GM23338 (cell line): ENCODE measurements at places on chromosomes 13 and 19. TPM values are rescaled to one million over a fixed set of nuclear protein-coding genes. Genes with fewer than 3 reads are reported as not detected.

GRCh38 chr13:24452044-24452443 is 60.5 kb downstream of the PARP4 start:
- no peaks in the 10 kb centered on the region for H3K4me1 ChIP-seq
- no peak overlapping the region for H3K4me3 ChIP-seq
- peaks cover 8% of the 10 kb centered on the region; the same call in 1 of the 2 replicates for H3K36me3 ChIP-seq
- no peaks in the 10 kb centered on the region for H3K27me3 ChIP-seq

The NANOS3 gene
- not detected in 2 replicates for polyA plus RNA-seq

The LRRC25 gene
- 0.14 and 0.24 TPM in 2 replicates for polyA plus RNA-seq

GRCh38 chr13:75437582-75438318 is 44.2 kb downstream of the TBC1D4 start:
- no peak overlapping the region for H3K4me3 ChIP-seq
- H3K4me1 ChIP-seq, result no peaks in the 10 kb centered on the region
- no peak for DNase-seq
- no peak overlapping the region for H3K27ac ChIP-seq

The LRRC8E gene
- polyA plus RNA-seq, result 0.29 and 1.3 TPM in 2 replicates

The RETN gene
- polyA plus RNA-seq, result not detected in 2 replicates

The OR7D2 gene
- polyA plus RNA-seq, result not detected in 2 replicates

DNA sequence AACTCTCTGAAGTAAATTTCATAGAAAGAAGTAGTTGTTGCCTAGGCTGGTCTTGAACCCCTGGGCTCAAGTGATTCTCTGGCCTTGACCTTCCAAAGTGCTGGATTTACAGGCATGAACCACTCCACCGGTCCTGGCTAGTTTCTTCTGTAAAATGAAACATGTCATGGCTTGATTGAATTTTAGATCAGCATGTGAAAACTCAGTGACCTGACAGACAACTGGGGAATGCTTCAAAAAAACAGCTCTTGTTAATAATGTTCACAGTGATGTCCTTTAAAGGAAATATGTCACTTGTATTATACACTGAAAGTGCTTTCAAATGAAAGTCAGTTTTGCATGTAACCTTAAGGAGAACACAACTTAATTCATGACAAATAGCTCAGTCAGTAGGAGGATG is 118.2 kb downstream of the KLF5 start:
- H3K4me3 ChIP-seq, result no peak overlapping the region
- H3K27ac ChIP-seq, result no peak overlapping the region
- H3K4me1 ChIP-seq, result no peaks in the 10 kb centered on the region
- no peaks in the 10 kb centered on the region for H3K36me3 ChIP-seq

DNA sequence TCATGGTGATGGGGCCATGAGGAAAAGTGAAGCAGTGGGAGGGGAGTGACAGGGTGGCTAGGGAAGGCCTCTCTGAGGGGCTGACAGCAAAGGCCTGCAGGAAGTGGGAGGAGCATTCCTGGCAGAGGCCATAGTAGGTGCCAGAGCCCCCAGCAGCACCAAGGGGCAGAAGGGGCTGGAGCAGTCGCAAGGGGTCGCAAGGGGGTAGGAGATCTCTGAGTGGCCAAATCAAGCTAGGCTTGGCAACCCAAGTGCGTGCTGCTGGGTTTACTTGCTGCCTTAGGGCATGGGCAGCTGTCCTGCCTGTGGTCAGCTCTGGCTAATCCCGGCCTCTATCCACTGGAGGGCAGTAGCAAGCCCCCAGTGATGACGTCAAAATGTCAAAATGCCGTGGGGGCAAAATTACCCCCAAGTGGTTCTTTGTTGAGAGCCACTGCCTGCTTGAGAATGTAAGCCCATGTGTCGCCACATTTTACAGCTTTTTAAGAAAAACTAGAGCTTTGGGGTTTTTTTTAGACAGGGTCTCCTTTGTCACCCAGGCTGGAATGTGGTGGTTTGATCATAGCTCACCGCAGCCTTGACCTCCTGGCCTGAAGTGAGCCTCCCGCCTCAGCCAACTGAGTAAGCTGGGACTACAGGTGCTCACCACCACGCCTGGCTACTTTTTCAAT is 11.8 kb downstream of the CCDC97 start:
- H3K4me3 ChIP-seq, result no peak overlapping the region
- H3K4me1 ChIP-seq, result peaks cover 42% of the 10 kb centered on the region
- DNase-seq, result peak; percentile 84
- H3K27ac ChIP-seq, result 0 out of 2 replicates have a peak overlapping the region, but pooled peaks have one; percentile 69

DNA sequence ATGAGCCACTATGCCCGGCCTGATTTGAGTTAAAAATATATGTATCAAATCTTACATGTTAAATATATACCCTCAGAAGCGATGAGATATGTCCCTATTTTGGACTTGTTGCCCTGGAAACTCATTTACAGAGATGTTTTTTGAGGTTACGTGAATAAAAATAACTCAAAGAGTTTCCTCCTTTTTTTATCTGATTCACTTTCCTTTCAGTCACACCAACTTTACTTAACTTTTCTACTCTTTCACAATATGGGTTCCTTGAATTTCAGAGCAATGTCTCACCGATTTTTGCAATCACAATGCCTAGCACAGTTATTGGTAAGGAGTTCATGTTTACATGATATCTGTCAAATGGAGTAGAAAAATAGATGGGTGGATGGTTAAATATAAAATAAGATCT is 2.3 kb downstream of the OR7C2 start:
- no peak overlapping the region for H3K4me3 ChIP-seq
- no peaks in the 10 kb centered on the region for H3K27me3 ChIP-seq
- H3K27ac ChIP-seq, result no peak overlapping the region
- DNase-seq, result no peak
- no peaks in the 10 kb centered on the region for H3K36me3 ChIP-seq

The LRRC4B gene
- polyA plus RNA-seq, result 2.0 and 2.2 TPM in 2 replicates

GRCh38 chr19:54387991-54388801 is 23.5 kb upstream of the LAIR1 start:
- H3K27ac ChIP-seq, result no peak overlapping the region
- peak; percentile 33 for DNase-seq
- peaks cover 13% of the 10 kb centered on the region for H3K4me1 ChIP-seq
- no peaks in the 10 kb centered on the region for H3K36me3 ChIP-seq

- H3K27me3 ChIP-seq, result no peaks in the 10 kb centered on the region
- no peaks in the 10 kb centered on the region for H3K36me3 ChIP-seq
- H3K4me1 ChIP-seq, result peaks cover 10% of the 10 kb centered on the region; the same call in 1 of the 2 replicates
- H3K27ac ChIP-seq, result no peak overlapping the region
- no peak for DNase-seq
- no peak overlapping the region for H3K4me3 ChIP-seq
Measured at GRCh38 chr13:94534166-94534565, 54.7 kb upstream of the DCT start.

The CYP4F8 gene
- not detected in 2 replicates for polyA plus RNA-seq

DNA sequence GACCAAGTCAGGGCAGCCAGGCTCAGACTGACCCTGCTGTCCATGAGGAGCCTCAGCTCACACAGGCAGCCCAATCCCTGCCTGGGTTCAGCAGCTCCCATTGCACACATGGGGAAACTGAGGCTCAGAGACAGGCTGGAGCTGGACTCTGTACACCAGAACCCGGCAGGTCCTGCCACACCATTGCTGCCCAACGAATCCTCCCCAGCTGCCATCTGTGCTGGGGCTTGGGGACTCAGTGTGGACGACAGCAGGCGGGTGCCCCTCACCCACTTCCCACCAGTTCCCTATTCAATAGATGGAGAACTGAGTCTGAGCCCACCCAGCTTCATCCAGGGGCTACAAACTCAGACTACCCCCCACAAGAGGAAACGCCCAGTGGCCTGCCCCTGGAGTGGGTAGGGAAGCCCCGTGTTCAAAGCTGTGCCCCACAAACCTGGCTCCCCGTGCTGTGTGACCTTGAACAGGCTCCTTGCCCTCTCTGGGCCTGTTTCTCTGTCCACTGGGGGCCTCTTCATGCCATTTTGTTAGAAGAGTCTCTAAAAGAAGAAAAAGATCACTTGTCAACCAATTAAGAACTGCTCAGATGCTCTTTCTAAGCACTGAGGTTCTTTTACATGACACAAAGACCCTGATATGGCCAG is 50.8 kb downstream of the AP1M1 start:
- H3K36me3 ChIP-seq, result no peaks in the 10 kb centered on the region
- no peak overlapping the region for H3K27ac ChIP-seq
- no peaks in the 10 kb centered on the region for H3K4me1 ChIP-seq

DNA sequence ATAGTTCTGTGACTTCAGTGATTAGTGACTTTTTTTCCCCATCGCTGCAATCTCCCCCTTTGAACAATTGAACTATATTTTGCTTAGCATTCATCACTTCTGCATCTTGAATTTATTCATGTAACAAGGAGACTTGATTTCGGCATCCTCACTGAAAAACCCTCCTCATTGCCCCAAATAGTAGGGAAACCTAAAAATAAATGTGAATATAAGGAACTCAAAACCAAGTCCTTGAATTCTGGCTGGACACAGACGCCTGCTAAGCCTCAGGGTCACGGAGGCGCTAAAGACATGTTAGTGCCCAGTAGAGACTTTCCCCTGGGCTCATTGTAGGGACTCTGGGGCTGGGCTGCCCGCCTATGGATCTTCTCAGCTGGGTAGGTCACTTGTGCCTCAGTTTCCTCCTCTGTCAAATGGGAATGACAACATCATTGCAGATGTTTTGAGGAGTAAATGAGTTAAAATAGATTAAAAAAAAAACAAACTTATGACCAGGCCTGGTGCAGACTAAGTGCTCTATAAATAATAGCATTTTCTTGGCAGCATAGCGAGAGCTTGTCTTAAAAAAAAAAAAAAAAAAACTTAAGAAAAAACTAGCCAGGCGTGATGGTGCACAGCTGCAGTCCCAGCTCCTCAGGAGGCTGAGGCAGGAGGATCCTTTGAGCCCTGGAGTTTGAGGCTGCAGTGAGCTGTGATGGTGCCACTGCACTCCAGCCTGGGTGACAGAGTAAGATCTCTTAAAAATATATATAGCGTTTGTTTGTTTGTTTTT is 1.8 kb upstream of the ADGRE5 start:
- H3K27ac ChIP-seq, result no peak overlapping the region
- no peaks in the 10 kb centered on the region for H3K36me3 ChIP-seq
- H3K27me3 ChIP-seq, result no peaks in the 10 kb centered on the region
- H3K4me3 ChIP-seq, result no peak overlapping the region

- no peak overlapping the region for H3K4me3 ChIP-seq
- H3K27me3 ChIP-seq, result no peaks in the 10 kb centered on the region
- H3K27ac ChIP-seq, result no peak overlapping the region
- H3K4me1 ChIP-seq, result no peaks in the 10 kb centered on the region
- no peak for DNase-seq
Measured at GRCh38 chr13:92259523-92259922, 861.1 kb downstream of the GPC5 start.

GRCh38 chr13:37094840-37095239 is 10.6 kb downstream of the CSNK1A1L start:
- no peaks in the 10 kb centered on the region for H3K36me3 ChIP-seq
- DNase-seq, result no peak
- H3K27ac ChIP-seq, result no peak overlapping the region
- no peaks in the 10 kb centered on the region for H3K27me3 ChIP-seq
- no peaks in the 10 kb centered on the region for H3K4me1 ChIP-seq
- H3K4me3 ChIP-seq, result no peak overlapping the region

- no peak for DNase-seq
- no peaks in the 10 kb centered on the region for H3K36me3 ChIP-seq
- H3K4me3 ChIP-seq, result no peak overlapping the region
Measured at GRCh38 chr13:91240341-91240740, 107.1 kb upstream of the MIR17HG start.

DNA sequence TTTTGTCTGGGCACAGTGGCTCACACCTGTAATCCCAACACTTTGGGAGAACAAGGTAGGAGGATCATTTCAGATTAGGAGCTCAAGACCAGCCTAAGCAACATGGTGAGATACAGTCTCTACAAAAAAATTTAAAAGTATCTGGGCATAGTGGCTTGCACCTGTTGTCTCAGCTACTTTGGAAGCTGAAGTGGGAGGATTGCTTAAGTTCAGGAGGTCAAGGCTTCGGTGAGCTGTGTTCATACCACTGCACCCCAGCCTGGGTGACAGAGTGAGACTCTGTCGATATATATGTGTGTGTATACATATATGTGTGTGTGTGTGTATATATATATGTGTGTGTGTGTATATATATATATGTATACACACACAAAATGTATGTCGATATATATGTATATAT is 833.0 kb downstream of the PCDH9 start:
- H3K4me1 ChIP-seq, result no peaks in the 10 kb centered on the region
- DNase-seq, result no peak
- H3K4me3 ChIP-seq, result no peak overlapping the region
- H3K27me3 ChIP-seq, result no peaks in the 10 kb centered on the region
- H3K27ac ChIP-seq, result no peak overlapping the region

The ZNF737 gene
- polyA plus RNA-seq, result 5.7 and 6.9 TPM in 2 replicates

The C2CD4C gene
- 2.1 and 2.6 TPM in 2 replicates for polyA plus RNA-seq
